ENCODE measurements at places on chromosomes 1 and 21.
A peak's percentile ranks its signal among the peaks of the same experiment; 100 is the strongest.

- peak; percentile 10 for DNase-seq
Observed at GRCh38 chr1:29677028-29678024, 441.0 kb downstream of the PTPRU start.

DNA sequence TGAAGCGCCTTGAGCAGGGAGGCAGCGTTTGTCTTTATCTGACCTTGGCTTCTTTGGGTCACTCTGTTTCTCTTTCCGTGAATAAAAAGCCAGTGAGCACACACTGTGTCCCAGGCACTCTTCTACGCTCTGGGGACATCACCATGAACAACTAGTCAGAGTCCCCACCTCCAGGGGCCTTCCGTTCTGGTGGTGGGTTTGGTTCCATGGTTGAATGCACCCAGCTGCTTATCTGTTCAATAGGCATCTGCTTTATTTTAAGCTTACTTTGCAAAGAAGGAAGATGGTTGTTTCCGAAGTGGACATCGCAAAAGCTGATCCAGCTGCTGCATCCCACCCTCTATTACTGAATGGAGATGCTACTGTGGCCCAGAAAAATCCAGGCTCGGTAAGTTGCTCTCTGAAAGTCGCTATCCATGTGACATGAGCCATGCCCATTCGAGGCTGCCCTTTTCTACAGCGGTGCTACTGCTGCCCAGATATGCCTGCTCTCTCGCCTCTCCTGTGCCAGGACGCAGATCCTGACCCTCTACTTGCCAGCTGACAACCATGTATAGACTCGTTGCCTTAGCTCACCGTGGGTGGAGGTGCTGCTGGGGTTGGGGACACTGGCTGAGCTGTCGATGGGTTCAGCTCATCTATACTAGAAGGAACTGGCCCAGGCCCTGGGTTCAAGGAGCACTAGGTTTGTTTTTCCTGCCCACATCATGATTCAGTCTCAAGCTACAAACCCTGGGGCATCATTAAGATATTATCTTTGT lies 5.9 kb downstream of the MX1 start:
- DNase-seq: no peak

DNA sequence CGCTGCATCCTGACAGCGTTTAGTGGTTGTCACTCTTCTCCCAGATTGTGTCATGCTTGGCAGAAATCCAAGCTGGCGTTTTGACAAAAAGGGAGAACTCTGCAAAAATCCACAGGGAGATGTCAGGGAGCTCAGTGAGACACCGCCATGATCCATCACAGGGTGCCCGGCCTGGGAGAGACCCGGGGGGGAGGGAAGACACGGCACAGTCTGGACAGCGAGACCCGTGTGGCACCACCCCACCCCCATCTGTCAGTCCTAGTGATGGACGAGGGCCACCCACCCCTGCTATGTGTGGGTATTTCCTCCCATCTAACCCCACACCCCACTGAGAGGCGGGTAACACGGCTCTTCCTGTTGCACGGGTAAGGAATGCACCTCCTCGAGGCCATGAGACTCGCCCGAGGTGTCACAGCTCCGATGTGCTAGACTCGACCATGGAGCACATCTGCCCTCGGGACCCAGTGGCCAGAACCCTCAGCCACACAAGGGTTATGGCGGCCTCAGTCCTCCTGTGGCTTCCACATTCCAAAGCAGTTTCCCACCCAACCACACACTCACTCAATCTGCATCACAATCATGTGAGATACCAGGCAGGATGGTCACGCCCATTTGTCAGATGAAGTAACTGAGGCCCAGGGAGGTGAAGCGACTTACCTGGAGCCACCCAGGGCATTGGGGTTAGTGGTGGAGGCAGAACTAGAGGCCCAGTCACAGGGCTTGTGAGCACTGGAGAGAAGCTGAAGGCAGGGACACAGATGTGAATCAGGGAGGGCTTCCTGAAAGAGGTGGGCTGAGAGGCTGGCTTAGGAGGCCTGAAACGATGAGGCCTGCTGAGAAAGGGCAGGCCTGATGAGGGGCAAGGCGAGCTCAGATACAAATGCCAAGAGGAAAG lies 688.5 kb downstream of the MATN1 start:
- DNase-seq: no peak

- no peak for DNase-seq
Observed at GRCh38 chr1:116330342-116330652, 42.7 kb upstream of the ATP1A1 start.

- DNase-seq: no peak
Observed at GRCh38 chr1:162385280-162385623, 3.7 kb downstream of the C1orf226 start.

GRCh38 chr1:160520582-160520981 lies 2.5 kb downstream of the SLAMF6 start:
- DNase-seq: no peak

DNA sequence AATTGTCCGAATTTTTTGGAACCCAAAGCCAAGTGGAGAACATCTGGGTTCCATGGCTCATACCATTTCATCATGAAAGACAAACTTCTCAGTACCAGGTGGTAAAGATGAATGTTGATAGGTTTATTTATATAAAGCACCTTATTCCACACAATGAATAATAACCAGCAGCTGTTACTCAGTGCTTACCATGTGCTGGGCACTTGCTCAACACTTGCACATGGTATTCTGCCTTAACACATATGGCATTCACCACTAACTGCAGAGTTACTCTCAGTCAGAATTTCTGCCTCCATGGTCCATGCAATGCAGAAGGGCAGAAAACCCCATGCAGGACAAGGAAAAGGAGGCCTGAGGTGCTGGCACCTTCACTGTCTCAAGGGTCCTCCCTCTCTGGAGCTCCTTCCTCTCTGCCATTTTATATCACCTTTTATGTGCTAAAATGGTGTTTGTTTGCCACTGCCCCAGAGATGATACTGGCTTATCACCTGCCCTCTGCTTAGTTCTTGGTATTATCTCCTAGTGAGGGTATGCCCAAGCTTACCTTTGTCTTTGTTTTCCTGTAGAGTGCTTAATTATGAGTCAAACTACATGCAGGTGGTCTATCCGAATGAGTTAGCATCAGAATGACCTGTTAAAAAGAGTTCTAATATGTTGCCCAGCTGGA lies 76.7 kb upstream of the ZNF326 start:
- no peak for DNase-seq

- peak; percentile 44 for DNase-seq
Observed at GRCh38 chr1:30422251-30422650, 301.1 kb downstream of the MATN1 start.

GRCh38 chr1:10398278-10398733 lies 558 bp upstream of the PGD start:
- DNase-seq: no peak

DNA sequence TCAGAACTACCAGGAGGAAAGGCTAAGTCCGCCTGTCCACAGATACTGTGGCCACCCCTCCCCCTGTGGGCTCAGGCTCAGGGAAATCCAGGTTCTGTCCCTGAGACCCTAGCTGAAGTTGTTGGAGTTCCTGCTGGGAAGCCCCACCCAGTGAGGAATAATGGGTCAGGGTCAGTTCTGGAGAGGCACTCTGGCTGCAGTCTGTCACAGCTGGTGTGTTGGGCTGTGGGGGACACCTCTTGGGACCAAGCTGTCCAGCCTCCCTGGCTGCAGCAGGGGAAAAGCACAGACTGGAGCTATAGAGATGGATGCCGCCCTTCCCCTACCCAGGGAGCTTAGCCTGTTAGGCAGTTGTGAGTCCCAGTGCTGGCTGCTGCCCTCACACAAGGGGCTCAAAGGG lies 65.1 kb upstream of the RGS21 start:
- no peak for DNase-seq

- DNase-seq: no peak
Observed at GRCh38 chr1:30691480-30691879, 31.9 kb downstream of the MATN1 start.

DNA sequence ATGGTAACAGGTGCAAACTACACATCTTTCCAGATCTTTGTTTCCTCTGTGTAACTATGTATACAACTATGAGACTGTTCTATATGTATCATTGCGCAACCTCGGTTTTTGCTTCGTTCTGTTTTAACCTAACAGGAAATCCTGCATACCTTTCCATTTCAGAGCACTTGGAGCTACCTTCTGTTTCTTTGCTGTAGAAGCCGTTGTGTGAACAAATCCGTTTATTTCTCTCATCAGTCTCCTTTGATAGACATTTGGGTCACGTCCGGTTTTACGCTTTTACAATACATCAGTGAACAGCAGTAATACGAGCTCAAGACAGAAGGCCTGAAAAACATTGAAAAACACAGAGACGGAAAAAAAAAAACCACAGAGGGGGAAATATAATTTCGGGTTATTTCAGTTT lies 10.5 kb downstream of the ATP5IF1 start:
- DNase-seq: no peak

- DNase-seq: no peak
Observed at GRCh38 chr1:170537798-170538503, 6.0 kb downstream of the GORAB start.

DNA sequence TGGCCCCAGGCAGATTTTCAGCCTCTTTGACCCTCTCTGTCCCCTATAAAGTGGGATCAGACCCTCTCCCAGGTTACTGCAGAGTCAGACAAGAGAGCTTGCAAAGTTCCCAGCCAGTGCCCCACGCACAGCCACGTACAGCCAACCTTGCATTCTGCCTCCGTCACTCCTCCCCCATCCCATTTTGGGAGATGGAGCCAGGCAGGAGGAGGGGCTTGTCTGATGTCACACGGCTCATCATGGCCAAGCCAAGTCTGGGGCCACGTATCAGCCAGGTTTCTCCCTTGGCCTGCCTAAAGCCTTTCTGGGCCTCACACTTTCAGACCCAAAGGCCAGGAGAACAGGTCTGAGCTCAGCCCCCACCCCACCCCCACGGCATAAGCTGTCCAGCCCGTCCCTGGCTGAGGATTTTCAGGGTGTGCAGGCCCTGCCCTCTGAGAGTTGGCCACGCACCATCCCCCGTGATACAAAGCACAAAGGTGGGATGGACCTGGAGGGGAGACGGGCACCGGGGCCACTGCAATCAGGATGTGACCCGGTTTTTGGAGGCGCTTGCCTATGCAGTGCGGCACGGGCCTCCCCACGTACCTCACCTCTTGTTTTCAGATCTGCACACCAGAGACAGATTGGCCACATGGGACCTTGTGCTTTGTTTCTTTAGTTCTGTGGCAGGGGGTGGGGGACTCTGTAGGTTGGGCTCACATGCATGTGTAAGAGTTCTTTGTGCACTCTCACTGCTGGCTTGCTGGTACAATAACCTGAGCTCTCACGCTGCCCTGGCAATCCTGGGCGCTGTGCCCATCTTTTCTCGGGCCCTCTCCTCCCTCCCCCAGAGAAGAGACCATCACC lies 47.6 kb downstream of the TRIM11 start:
- no peak for DNase-seq

- DNase-seq: no peak
Observed at GRCh38 chr1:246165826-246166709, 341.0 kb downstream of the SMYD3 start.

- DNase-seq: no peak
Observed at GRCh38 chr1:23657659-23658275, 33.8 kb upstream of the RPL11 start.

- peak; percentile 71 for DNase-seq
Observed at GRCh38 chr1:40948741-40949443, 30.6 kb upstream of the CTPS1 start.

DNA sequence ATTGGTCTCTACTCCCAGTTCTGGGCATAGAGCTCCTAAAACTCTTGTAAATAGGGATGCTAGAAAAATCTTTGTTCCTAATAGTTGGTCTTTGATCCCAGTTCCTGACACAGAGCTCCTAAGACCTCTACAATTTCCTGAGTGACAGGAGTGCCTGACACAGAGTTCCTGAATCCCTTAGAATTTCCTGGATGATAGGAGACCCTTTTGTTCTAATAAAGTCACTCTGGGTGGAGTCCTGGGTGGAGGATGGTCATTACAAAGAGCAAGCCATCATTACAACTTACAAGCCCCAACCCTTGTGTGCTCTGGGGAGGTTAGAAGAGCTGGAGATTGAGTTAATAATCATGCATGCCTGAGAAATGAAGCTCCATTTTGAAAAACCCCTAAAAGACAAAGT lies 58.4 kb downstream of the ZZZ3 start:
- no peak for DNase-seq

DNA sequence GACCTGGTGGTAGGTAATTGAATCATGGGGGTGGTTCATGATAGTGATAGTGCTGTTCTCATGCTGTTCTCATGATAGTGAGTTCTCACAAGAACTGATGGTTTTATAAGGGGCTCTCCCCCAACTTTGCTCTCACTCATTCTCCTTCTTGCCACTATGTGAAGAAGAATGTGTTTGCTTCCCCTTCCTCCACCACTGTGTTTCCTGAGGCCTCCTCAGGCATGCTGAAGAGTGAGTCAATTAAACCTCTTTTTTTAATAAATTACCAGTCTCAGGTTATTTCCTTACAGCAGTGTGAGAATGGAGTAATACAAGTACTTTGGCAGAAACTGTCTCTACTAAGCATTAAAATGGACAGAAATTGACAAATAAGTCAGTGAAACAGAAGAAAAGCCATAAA lies 21.6 kb downstream of the RAB3GAP2 start:
- no peak for DNase-seq

DNA sequence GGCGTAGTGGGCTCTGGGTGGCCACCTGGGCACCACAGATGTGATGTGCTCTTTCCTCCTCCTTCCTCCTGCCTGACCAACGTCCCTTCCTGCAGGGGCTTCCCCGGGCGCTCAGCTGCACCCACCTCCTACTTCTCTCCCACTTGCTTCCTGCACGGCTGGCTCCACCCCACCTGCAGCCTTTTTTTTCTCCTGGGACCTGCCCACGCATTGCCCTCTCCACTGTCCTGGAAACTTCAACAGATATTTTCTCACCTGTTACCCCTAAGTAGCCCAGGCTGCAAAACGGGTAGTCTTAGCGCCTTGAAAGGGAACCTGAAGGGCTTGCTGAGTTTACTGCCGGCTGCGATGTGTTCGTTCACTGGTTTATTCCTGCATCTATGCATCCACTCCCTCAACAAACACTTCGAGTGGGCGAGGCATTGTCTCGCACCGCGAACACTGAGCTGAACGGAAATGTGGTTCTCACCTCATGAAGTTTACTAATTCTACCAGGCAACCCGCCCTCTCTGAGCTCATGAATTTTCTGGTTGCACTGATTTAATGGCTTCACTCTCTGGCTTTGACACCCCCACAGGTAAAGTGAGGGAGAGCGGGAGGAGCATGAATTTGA lies 23.6 kb downstream of the ZBTB18 start:
- no peak for DNase-seq

GRCh38 chr21:38266732-38267131 lies 9.9 kb downstream of the KCNJ15 start:
- DNase-seq: no peak

DNA sequence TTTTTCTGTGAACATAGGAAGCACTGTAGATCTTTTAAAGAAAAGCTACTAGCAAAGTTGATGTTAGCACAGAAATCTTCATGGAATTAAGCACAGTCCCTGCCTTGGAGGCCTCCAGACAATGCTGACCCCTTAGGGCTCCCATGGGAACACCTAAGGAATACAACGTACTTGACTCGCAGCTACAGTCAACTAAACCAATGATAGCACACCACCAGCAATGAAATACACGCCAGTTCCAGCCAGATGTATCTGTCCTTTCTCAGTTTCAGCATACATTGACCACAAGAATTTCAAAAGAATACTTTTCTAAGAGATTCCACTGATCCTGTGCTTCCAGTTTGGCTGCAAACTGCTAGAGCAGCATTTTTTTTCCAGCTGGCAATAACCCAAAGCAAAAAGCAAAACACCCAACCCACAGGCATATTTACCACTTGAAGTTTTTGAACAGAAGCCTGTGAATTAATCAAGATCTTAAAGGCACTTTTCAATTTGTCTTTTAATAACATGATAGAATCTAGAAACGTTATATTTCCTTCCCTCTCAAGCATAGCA lies 42.8 kb upstream of the KRTAP11-1 start:
- no peak for DNase-seq

GRCh38 chr1:70459496-70460225 lies 48.6 kb downstream of the CTH start:
- no peak for DNase-seq

GRCh38 chr1:242546849-242547729 lies 22.6 kb upstream of the PLD5 start:
- no peak for DNase-seq

Measured in breast epithelium (tissue), 4 donors.